ENCODE measurements at places on chromosomes 5 and 9.

- no peak for DNase-seq
These were observed 626 bp downstream of the OR13C2 start for GRCh38 chr9:104604801-104605200.

- no peak for DNase-seq
These were observed 1.3 kb upstream of the OR13J1 start for GRCh38 chr9:35871545-35871944.

- DNase-seq: no peak
These were observed 46.2 kb downstream of the SPRY4 start for GRCh38 chr5:142278627-142279026.

DNA sequence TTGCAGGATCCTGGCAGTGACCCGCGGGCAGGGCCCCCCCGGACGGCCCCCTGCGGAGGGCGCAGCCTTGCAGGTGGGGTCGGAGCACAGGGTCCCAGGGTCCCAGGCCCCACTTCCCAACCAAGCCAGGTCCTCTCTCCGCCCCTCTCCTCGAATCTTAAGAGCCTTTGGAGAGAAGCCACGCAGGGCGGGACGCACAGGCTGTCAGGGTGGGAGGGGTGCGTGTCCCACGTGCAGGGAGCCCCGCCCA, 18.4 kb upstream of the EGFL7 start:
- peak; percentile 58 for DNase-seq

- DNase-seq: no peak
These were observed 80.1 kb downstream of the TRIM32 start for GRCh38 chr9:116767219-116767618.

GRCh38 chr5:55205001-55205400, 22.1 kb downstream of the MCIDAS start:
- no peak for DNase-seq

- no peak for DNase-seq
These were observed 33.3 kb downstream of the TLE1 start for GRCh38 chr9:81656004-81656403.

DNA sequence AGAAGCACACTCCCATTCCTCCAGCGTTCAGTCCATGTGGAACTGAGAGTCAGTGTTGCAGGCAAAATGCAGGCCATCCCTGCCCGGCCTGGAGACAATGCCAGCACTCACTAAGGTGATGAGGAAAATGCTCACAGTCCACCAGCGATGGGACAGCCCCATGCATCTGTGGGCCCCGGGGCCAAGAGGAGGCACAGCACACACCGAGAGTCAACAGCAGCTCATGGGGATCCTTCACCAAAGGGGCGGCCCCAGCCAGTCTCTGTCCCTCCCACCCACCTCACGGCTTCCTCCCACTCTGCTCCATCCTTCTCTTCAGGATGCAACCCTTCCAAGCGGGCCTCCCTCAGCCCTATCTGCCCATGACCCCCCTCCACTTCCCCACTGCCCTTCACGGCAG, 6.2 kb downstream of the SEMA4D start:
- no peak for DNase-seq

- DNase-seq: no peak
These were observed 2.0 kb upstream of the DOLPP1 start for GRCh38 chr9:129078691-129079503.

- no peak for DNase-seq
These were observed 92.9 kb downstream of the ANKRD18A start for GRCh38 chr9:38527503-38527902.

Measured in fibroblast of villous mesenchyme (primary cell).